ENCODE measurements at places on chromosomes 12 and 14.

GRCh38 chr14:25993830-25994229, 604.0 kb downstream of the NOVA1 start:
- DNase-seq: no peak

DNA sequence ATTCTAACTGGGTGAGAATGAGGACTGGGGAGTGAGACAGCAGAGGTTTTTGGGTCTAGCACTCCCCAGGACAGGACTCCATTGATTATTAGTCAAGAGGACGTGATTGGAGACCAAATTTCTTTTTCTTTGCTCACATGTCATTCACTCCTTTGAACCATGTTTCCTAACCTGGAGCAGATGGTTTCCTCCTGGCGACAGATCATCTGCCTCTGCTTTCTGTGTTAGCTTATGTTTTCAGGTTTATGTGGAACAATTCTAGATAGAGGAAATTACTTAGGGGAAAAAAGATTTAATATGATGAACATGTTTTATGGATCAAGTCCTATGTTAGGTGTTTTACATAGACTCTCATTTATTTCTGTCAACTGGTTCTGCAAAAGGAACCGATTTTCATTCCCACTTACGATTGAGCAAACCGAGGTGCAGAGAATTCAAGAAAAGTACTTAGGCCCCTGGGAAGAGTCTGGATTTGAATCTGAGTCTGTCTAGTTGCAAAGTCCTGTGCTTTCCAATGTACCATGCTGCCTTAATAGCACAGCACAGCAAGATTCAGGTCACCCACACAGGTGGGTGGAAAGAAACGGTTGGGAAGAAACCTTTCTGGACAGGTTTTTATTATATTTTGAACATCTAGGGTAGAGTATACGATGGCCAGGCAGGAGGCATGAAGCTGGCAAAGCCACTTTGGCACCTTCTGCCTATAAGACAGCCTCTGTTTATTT, 30.8 kb downstream of the SMOC1 start:
- DNase-seq: no peak

GRCh38 chr12:26496170-26496569, 300.8 kb downstream of the SSPN start:
- no peak for DNase-seq

- no peak for DNase-seq
Measured at GRCh38 chr14:75425446-75425845, 2.4 kb upstream of the JDP2 start.

- DNase-seq: no peak
Measured at GRCh38 chr14:21267431-21267845, 1.8 kb downstream of the HNRNPC start.

GRCh38 chr14:36910578-36910977, 248.9 kb downstream of the PAX9 start:
- no peak for DNase-seq

DNA sequence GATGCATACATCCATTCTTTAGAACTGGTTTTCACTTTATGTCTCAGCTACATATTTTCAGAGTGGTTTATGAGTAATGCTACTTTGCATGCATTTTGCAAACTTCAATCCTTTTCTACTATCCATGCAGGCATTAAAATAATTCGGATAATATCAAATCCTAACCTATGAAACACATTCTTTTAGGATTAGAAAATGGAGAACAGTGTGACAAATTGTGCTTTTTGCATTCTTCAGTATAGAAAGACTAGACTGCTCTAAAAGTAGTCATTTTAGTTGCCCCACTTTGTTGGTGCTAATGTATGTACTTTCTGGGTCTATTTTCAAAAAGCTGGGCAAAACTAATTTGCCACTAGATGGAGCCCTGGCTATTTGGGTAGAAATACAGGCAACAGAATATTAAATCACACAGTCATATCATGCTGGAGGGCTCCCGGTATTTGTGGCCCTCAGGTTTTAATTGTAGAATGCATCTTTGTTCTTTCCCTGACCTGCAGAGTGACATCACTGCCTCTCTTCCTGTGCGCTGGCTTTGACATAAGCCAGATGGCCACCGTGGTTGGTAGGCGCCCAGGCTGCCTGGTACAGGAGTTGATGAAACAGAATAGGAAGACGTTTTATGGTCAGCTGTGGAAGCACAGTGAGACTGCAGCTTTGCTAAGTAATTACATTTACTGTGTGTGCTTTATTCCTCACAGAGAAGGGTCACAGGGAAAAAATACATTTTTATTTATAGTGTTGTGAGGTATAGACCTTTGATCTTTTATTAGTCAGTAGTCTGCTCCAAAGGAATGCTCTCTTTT, 28.1 kb downstream of the MSRB3 start:
- DNase-seq: no peak

GRCh38 chr12:132558861-132559623, 51.3 kb downstream of the LRCOL1 start:
- no peak for DNase-seq

GRCh38 chr14:99174770-99175319, 97.2 kb downstream of the BCL11B start:
- no peak for DNase-seq

DNA sequence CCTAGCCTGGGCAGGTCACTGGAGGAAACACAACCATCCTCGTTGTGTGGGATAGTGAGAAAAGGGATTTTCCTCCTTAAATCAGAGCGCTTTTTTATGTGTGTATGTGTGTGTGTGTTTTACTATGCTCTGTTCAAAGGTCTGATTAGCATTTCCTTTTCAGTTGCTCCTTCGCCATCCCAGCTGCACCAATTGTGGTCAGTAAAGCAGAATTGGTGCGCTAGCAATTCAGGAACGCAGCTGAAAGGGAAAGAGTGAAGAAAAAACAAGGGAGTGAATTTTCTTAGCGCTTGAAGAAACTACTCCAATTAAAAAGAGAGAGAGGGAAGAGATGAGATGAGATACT, 173.3 kb upstream of the PARP11 start:
- DNase-seq: no peak

- no peak for DNase-seq
Measured at GRCh38 chr14:101508196-101508947, 52.9 kb upstream of the DIO3 start.

DNA sequence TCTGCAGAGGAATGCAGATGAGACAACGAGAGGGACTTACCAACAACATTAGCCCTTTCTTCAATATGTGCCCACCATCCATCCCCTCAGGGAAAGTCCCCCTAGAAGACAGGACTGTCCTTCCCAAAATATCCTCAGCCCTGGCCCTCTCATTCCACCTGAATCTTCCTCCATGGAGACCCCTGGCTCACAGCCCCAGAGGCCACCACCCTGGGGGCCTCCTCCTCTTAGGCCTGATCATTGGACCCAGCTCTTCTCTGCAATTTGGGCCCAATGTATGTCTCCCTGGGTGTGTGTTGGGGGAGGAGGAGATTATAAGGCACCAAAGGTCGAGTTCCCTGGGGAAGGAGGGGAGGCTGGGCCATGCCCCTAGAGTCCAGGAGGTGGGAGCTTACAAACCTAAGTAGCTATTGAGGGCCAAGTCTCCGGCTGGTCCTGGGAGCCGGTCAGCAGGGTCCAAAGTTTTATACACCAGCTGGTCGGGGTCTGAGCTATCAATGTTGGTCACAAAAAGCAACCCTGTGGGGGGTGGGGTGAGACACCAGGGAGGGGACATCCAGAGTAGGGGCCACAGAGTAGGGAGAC, 8.1 kb downstream of the ITGA7 start:
- no peak for DNase-seq

DNA sequence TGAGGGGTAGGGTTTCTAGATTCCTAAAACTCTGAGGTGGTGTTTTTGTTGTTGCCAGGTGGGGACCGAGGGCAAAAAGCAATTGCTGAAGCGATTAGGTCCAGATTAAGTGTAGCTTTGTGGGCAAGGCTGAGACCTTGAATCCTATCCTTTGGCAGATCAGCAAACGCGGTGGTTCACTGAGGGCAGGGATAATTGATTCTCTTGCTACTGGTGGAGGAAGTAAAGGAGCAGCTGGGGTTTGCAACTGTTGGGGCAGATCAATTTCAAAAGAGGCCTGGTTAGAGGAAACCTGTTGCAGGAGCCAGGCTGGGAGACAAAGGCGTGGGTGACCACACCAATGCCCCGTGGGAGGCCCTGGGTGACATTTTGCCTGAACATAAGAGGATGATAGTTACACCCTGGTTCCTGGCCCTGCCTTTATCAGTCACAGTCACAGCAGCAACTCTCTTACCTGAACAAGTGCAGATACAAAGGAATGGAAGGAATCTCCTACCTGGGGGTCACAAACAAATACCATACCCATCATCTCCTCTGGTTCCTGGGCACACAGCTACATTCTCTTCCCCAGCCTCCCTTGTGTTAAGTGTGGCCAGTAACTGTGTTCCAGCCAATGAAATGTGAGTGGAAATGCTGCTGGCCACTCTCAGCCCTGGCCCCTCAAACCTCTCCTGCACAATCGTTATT, 43.3 kb upstream of the RASSF3 start:
- no peak for DNase-seq

DNA sequence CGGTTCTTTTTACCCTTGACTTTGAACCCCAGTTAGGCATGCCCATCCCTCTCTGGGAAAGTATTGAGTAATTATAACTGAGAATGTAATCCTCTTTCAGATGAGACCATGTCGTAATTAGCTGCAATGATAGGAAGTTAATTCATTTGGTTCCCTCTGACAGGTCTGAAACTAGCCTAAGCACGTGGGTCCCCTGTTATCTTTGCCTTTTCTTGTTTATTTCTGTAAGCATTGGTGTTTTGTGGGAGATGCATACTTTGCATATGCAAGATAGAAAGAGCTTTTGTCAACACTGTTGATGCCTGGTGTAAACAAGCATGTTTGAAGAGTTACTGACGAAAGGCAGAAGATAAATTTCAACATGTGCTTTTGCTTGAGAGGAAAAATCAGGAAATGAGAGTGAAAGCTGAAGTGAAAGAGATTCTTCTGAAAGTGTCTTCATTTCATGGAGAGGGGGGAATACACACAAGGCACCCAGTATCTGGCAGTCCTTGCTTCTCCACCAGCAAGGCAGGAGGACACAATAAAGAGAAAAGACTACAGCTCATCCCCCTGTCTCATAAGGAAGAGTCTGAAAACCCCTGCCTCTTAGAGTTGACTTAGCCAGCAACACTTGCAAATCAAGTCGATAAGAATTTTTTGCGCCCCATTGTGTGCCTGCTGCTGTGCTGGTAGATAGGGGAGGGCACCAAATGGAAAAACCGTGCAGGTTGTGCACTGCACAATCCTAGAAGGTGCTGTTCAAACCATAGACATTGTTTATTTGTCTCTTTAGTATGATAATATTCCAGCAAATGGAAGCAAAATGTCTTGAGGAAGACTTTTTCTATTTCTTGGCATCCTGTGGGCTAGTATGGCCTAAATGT, 77.8 kb downstream of the SLC24A4 start:
- no peak for DNase-seq

DNA sequence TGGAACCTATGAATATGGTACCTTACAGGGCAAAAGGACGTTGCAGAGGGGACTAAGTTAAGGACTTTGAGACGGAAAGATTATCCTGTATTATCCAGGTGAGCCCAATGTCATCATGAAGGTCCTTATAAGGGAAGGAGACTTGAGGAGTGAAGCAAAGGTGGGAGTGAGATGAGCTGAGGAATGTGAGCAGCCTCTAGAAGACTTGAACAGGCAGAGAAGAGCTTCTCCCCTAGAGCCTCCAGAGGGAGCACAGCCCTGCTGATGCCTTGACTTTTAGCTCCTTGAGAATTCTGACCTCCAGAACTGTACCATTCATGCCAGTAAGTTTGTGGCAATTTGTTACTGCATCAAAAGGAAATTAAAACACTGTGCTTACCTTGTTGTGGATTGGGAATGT, 41.8 kb upstream of the DCD start:
- no peak for DNase-seq

Data from CD4-positive, alpha-beta T cell treated with Interleukin-6 at 100 ng/mL for 8 hours (primary cell).